NCI-H82 (cell line): ENCODE measurements at places on chromosomes 1 and 21.

GRCh38 chr1:77534456-77534855, 148.0 kb downstream of the ZZZ3 start:
- no peak for DNase-seq

DNA sequence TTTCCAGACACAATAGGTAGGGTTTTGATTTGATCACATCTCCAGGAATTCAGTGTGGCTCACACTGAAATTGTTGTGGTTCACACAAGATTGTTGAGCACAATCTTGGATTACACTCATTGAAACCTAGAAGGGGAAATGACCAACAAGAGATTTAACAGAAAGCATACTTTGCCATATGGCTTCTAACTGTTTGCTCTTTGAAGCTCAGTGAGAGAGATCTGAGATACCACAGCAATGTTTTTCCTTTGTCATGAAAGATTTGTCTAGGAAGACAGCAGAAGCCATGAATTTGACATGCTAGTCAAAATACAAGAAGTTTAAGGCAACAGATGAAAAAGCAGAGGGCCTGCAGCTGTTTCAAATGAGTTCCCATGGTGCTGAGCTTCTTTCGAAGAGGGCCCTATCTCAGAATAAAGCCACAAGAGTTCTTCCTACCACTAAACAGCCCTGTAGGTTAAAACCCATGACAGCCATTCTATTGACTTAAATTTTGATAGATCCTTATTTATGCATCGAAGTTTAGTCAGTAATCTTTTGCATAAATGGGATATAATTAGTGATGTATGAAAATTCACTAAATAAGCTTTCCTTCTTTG, 650.4 kb downstream of the LTN1 start:
- no peak for DNase-seq

- DNase-seq, result peak; percentile 89
Observed at GRCh38 chr1:62131093-62131725, 63.4 kb upstream of the L1TD1 start.

DNA sequence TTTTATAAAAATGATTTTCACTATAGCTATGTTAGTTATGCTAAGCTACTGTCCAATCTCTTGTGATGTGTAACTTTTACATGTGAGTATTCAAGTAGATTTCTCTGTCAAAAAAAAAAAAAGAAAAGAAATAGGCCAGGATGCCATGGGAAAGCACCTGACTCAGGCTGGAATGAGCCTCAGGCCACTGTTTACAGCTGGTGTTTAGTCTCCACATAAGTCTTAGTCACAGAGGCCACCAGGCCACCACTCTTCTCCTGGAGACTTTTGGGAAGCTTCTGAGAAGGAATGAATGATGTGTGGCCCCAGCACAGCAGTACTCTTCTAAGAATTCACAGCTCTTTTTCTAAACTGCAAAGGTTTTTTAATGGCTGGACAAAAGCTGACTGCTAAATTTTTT, 48.9 kb downstream of the CHML start:
- DNase-seq, result no peak

DNA sequence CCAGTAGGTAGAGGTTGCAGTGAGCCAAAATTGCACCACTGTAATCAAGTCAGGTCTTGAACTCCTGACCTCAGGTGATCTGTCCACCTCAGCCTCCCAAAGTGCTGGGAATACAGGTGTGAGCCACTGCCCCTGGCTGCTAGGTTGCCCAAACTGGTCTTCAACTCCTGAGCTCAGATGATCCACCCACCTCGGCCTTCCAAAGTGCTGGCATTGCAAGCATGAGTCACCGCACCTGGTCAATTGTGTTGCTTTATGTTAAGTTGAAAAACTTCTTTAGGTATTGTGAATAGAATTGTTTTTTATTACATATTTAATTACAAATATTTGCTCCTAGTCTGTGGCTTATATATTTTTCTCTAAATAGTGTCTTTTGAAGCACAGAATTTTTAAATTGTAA, 80.5 kb downstream of the PRKAB2 start:
- no peak for DNase-seq

- DNase-seq, result no peak
Observed at GRCh38 chr1:178552856-178553255, 39.9 kb downstream of the TEX35 start.

DNA sequence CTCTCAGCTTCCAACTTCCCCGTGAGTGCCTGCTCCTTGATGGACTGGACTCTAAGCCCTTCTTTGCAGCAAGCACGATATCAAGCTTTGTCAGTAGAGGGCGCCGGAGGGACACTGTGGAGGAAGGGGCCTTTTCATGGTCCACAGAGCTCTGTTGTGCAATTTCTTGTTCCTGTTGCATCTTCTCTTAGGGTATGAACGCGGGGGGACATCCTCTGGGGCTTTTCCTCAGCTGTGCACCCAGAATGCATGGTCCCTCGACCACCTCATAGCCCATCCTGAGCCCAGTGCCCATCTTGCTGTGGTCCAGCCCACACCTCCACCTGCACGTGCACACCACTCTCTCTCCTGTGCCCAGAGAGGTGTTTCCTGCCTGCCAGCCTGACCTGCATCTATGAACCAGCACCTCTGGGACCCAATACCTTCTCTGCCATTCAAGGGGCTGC, 556.8 kb downstream of the PTPRU start:
- DNase-seq, result peak; percentile 95

GRCh38 chr1:169929210-169929526, 35.5 kb upstream of the SCYL3 start:
- DNase-seq, result no peak

DNA sequence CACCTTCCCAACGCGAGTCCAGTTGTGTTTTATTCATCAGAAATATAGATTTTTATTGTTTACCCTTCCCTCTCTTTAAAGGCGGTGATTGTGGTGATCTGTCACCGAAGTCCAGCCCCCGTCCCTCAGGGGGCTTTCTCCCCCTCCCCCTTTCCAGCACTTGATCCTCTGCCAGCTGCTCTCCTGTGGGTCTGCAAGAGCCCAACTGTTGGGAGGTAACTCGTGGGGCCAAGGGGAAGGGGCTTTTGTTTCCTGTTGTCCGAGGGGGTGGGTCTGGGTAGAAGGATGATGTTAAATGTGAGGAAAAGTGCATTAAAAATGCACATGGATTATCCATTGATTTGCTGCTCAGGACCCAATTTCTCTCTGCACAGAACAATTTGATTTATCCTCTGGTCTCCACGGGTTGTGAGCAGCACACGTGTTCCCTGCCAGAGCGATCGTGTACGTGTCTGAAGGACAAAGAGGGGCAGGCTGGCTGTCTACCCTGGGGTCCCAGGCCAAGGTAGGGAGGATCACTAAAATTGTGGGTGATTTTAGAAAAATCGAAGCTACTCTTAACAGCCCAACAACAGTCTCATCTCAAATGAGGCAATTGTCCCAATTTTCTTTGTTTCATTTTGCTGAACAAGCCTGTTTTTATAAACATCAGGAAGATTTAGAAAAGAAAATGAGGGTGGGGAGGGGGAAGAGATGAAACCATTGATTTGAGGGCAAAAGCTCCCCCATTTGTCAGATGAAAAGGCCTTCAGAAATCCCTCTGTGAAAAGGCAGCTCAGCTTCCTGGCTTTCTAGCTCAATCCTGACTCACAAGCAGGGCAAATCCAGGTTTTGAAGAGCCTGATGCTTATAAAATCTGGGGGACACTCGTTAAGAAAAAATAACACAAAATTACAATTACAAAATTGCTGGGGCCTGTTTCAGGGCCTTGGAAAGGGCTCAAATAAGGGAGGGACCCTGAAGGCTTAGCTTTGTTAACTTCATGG, 176.2 kb downstream of the RHOU start:
- peak; percentile 94 for DNase-seq

GRCh38 chr1:121538943-121539575, 354.3 kb downstream of the SRGAP2C start:
- DNase-seq, result no peak

- DNase-seq, result no peak
Observed at GRCh38 chr1:56375326-56375804, 204.0 kb downstream of the PLPP3 start.

DNA sequence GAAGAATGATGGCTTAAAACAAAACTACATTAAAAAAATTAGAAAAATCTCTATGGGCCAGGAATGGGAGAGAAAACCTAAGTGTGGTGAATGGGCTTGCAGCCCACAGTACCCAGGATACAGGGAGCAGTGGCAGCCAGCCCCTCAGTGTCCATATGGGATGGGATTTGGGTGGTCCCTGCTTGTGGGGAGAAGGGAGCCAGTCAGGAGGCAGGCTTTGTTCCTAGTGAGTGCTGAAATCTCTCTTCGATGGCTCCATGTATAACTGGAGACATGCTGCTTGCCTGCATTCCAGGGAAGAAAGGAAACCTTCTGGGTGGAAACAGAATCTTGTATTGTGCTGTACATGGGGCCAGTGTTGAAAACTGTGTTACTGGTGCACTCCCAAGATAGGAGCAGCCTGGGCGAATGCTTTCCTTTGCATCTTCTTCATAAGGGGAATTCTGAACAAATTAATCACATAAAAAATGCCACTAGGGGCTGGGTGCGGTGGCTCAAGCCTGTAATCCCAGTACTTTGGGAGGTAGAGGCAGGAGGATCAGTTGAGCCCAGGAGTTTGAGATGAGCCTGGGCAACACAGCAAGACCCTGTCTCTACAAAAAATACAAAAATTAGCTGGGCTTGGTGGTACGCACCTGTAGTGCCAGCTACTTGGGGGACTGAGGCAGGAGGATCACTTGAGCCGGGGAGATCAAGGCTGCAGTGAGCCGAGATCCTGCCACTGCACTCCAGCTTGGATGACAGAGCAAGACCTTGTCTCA, 36.0 kb downstream of the PTPRU start:
- no peak for DNase-seq

GRCh38 chr1:154745286-154745731, 124.8 kb downstream of the KCNN3 start:
- DNase-seq, result no peak

DNA sequence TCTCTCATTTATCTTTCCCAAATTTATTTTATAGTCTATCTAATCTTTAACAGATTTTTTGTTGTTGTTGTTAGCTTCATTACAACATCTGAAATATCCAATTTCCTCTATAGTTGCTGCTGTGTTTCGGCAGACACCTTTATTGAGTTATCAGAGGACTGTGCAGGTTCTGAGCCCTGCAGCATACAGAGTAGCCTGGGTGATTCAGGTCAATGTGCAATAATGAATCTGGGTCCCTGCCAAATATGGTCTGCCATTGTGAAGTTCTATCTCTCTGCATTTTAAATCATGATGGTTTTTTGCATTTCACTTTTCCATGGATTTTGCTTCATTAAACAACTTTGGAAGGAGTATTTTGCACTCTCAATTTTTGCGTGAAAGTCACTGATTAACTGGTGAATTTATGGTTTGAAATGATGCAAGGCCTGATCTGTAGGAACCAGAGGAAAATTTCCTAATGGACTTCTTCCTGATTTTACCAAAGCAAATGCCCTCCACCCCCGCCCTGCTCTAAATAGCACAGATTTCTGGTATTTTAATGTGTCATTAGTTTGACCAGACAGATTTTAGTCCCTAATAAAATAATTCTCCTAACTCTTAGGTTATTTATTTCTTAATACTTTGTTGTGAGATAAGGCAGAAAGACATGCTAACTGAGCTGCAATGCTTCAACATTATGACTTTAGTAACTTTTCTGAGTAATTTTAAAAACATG, 402.3 kb downstream of the PTBP2 start:
- no peak for DNase-seq

DNA sequence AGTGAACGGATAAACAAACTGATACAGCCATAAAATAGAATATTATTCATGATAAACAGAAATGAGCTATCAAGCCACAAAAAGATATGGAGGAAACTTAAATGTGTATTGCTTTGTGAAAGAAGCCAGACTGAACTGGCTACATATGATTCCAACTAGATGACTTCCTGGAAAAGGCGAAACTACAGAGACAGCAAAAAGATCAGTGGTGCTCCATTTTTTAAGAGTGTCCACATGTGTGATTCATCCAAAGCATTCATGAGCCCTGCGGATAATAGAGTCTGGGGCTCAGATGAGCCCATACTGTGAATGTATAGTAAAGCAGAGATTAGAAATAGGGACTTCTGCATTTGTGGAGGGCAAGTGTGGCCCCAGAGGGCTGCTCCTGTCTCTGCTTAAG, 7.8 kb upstream of the TMEM222 start:
- DNase-seq, result no peak

GRCh38 chr1:206556047-206556749, 48.9 kb downstream of the RASSF5 start:
- no peak for DNase-seq

DNA sequence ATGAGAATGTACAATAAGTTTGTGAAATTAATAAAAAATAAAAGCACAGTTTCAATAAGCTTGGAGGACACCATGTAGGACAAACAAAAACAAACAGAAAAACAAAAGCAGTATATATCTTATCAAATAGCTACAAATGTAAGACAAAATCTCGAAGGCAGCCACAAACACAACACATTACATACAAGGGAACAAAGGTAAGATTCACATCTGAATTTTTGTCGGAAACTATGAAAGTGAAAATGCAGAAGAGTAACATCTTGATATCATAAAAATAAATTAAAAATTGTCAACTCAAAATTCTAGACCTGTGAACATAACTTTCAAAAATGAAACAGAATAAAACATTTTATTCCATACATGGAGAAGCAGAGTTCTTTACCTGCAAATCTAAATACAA, 1049.5 kb upstream of the ADGRL2 start:
- no peak for DNase-seq

- DNase-seq, result peak; percentile 42
Observed at GRCh38 chr1:67721650-67722291, 36.8 kb downstream of the GADD45A start.

DNA sequence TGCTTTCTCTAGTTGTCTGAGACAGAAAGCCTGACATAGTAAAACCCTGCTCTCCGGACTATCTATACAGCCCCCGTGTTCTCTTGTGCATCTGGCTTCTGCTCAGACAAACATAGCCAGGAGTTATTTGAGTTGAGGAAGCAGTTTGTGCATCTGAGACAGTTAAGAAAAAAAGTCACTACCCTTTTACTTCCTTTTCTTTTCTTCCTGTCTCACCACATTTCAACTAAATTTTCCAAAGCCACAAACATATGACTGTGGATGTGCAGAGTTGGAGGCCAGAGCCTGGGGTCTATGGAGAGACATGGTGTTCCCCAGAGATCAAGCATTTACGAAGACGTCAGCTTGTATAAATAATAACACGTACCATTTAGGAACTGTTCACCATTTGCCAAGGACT, 158.5 kb upstream of the FGGY start:
- DNase-seq, result no peak

GRCh38 chr1:207605444-207606361, 39.2 kb upstream of the CR1L start:
- no peak for DNase-seq

- no peak for DNase-seq
Observed at GRCh38 chr1:26582836-26583460, 53.4 kb downstream of the RPS6KA1 start.

- DNase-seq, result no peak
Observed at GRCh38 chr21:33359446-33359845, 34.7 kb downstream of the IFNAR1 start.

- no peak for DNase-seq
Observed at GRCh38 chr1:1065265-1065939, 8.7 kb downstream of the RNF223 start.

- DNase-seq, result no peak
Observed at GRCh38 chr21:27570306-27570868, 603.5 kb upstream of the ADAMTS5 start.
